Activated T-helper 17 cell treated with anti-CD3 and anti-CD28 coated beads, Interleukin-2, amount 50 U/mL, for 72 hours (primary cell): ENCODE measurements at places on chromosomes 2 and 18. TPM values are rescaled to one million over a fixed set of nuclear protein-coding genes. Genes with fewer than 3 reads are reported as not detected.
A peak's percentile ranks its signal among the peaks of the same experiment; 100 is the strongest.

GRCh38 chr18:9916808-9917207 is 3.0 kb downstream of the VAPA start:
- ATAC-seq, result no peak

DNA sequence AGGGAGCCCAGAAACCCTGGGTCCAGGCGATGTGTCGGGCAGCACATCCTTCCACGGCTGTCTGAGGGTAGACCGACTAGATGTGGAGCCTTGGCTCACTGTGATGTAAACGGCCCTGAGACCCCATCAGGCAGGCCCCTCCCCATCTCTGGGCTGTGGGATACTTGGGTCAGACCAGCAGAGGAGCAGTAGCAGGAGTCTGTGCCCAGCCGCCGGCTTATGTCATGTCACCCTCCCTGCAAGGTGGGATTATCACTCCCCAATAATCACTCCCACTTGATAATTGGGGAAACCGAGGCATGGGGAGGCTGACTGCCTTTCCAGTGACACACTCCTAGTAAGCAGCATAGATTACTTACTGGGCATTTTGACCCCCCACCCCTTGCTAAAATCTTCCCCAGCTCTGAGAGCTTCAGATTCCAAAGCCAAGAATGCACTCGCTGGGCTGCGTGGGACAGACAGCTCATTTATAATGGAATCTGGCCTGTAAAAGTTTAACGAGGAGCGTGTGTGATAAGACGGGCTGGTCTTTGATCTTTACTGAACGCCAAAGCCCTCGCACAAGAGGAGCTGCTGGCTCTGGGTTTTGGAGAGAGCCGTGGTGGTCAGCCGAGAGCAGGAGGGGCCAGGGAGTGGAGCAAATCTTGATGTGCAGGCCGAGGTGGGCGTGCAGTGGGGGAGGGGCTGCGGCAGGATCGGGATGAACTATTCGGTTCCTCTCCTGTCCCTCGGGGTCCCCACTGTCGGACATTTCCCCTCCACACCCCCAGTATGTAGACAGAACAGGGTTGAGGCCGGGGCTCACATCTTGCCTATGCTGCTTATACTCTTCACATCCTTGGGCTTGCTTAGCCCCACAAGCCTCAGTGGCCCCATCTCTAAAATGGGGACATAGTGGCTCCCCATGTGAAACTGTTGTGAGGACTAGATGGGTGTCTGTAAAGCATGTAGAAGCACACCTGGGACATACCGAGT is 200.0 kb downstream of the GLI2 start:
- no peak for ATAC-seq

- ATAC-seq, result no peak
These were observed 178.9 kb downstream of the LNPK start for GRCh38 chr2:175823002-175823706.

DNA sequence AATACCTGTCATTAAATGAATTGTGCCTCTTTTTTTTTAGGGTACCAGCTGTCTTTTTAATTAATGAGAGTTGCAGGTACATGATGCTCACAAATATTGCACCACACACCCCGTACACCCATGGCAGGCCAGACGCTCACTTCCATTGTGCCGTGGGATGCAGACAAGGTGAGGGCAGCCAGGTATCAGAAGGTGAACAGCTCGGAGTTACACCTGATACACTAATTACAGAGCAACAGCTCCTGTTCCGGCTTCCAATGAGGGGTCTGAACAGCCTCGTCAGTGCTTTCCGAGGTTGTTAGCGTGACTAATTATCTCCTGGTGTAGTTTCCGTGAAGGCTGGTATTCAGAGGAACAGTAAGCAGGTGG is 442.8 kb downstream of the ZNF516 start:
- ATAC-seq, result no peak

DNA sequence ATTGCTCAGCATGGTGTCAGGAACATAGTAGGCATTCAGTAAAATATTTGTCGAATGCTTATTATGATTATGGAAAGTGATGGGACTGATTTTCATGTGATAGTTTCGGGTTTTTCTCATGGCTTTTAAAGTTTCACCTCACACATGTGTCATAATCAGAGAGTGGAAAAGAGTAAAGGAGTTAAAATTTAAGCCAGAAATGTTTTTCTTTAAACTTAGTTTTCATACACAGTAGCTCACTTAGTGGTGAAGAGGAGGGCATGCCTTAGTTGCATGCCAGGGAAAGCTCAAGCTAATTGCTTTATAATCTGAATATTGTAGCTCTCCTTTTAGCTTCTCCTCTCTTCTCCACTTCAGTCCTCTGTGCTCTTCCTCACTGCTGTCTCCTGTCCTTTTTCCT is 38.0 kb downstream of the EHBP1 start:
- ATAC-seq, result no peak

DNA sequence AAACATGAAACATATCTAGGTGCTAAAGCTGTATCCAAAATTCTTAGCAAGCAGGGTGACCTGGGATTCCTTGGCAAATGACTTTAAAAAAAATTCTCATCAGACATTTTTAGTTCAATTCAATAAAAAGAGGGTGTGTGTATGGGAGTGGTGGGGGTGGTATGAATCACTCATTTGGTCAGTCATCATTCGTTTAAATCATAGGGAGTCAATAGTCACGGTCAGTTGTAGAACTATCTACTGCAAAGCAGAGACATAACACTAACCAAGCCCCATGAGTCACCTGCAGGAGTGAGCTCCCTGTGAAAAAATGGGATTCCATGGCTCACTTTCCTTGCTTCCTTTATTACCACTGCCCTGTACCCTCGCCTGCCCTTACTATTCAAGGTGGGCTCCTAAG is 380.6 kb upstream of the TCF4 start:
- no peak for ATAC-seq

- no peak for ATAC-seq
These were observed 60.5 kb upstream of the KLF7 start for GRCh38 chr2:207226243-207226642.

DNA sequence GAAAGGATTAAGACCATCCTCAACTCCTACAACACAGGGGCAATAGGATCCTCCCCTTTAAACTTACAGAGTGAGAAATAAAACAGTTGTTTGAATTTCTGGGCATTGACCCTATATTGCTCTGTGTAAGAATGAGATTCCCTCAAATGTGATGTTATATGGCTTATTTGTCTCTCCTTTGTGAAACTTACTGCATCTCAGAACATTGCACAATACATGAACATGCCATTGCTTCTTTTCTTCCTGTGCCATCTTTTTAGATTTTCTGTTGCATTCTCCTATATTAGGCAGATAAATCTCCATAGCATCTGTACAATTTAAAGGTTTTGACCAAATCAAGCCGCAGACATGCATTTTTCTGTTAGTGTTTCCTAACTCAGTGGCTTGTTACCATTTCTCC is 941.9 kb upstream of the FANCL start:
- ATAC-seq, result no peak

GRCh38 chr2:85575739-85576138 is 1.6 kb upstream of the VAMP8 start:
- ATAC-seq, result no peak

GRCh38 chr2:157364257-157364974 is 38.8 kb upstream of the ERMN start:
- ATAC-seq, result peak; percentile 72

The ACMSD gene
- total RNA-seq, result not detected

The OSR1 gene
- total RNA-seq, result not detected

The RBM43 gene
- 2.9 TPM for total RNA-seq

The LIPT1 gene
- total RNA-seq, result 5.5 TPM

The IL1R2 gene
- 55.8 TPM for total RNA-seq

The IL36G gene
- total RNA-seq, result 0.48 TPM

The CFAP65 gene
- not detected for total RNA-seq

The EVX2 gene
- total RNA-seq, result not detected
